ENCODE measurements at places on chromosomes 2 and 18.

DNA sequence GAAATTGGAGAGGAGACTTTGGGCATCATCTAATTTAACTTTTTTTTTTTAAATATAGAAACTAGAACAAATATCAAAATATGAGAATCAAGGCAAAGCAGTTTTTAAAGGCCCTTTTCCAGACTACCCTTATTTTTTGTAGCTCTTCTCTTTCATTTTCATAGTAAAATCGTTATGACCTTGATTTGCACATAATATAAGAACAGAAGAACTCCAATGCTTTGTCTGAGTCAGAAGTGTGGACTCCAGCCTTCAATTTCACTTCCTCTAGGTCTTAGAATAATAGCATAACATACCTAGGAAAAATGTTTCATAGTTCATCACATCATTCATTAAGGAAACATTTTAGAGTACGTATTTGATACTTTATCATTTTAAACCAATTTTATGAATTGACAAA, 74.4 kb downstream of the ANKRD12 start:
- no peak for DNase-seq

GRCh38 chr18:78679613-78680260, 299.9 kb upstream of the SALL3 start:
- DNase-seq = no peak

GRCh38 chr18:55982992-55983391, 395.0 kb upstream of the TCF4 start:
- DNase-seq = peak; percentile 1

DNA sequence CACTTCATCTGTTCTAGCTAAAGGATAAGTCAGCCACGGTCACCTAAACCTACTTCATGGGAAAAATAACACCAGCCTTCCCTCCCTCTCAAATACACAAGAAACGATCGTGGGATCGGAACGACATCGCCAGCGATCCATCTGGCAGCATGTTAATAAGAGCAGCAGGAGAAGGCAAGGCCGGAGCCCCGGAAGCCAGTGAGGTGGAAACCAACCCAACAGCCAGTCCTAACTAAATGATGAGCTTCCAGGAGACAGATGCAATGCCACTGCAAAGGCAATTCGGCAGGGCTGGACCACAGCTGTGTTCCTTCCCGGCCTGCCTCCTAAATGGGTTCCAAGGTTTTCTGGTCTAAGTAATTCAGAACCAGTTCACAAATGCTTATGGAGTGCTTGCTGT, 117.5 kb downstream of the TMEM163 start:
- no peak for DNase-seq

GRCh38 chr2:72112981-72113846, 34.4 kb downstream of the CYP26B1 start:
- DNase-seq = no peak

DNA sequence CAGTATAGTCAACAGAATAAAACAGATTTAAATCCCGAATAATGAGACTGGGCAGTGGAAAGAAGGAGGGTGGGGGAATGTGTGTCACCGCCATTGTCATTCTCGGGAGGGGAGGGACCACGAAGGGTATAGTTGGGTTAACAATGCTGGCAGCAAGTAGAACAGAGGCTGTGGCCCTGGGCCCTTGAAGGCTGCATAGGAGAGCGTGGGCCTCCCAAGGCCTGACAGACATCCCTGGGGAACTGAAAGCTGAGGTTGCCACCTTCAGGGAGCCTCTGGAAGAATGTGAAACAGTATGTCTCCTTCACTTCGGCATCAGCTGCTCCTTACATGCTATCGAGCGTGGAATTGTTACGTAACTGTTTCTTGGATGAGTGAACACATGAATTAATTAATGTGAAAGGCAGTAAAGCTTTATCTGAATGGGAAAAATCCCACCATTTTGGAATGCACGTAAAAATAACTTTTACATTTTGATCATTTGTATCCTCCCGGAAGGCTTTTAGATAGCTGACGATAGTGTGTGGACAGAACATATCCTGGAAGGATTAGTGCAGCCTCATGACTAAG, 92.8 kb upstream of the TTC39C start:
- DNase-seq = no peak

DNA sequence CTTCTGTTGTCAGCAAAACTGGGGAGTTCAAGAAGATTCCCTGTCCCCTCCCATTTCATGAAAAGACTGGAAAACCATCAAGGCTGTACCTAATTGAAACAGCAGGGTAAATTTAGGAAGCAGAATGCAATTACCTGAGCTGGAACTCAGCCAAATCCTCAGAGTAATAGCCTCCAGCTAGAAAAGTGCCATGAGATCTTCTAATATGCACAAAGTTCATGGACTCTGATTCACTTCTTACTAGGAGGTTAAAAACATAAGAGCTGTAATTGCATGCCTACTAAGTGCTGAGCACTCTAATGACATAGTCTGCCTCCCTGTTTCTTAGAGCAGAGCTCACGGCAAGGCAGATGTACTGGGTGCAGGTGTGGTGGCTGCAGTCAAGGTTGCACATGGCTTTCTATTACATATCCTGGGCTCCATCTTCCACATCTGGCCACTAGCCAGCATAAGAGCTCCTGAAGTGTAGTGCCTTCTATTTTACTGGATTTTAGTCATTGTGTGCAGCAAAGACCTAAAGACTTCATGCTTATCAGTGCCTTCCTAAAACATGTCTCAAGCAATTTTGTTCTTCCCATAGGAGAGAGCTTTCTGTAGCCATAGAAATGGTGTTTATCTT, 341.7 kb downstream of the PTPRM start:
- no peak for DNase-seq

DNA sequence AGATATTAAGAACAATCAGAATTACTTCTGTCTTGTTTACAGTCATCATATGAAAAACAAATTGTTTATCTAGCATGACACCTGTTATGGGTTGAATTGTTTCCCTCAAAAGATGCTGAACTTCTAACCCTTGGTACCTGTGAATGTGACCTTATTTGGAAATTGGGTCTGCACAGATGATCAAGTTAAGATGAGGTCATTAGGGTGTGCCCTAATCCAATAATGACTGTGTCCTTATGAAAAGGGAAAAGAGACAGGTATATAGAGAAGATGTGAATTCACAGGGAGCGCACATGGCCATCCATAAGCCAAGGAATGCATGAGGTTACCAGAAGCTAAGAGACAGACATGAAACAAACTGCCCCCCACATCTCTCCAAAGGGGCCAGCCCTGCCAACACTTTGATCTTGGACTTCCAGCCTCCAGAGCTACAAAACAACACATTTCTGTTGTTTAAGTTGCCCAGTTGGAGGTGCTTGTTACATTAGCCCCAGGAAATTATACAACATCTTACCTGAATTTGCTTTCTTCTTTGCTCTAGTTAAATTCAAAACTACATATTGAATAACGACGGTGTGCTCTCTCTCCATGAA, 2.3 kb upstream of the HPCAL1 start:
- no peak for DNase-seq

- DNase-seq = peak; percentile 33
Observed at GRCh38 chr2:85540133-85540648, 1.2 kb downstream of the MAT2A start.

- DNase-seq = no peak
Observed at GRCh38 chr18:48796491-48797205, 154.1 kb downstream of the SMAD7 start.

DNA sequence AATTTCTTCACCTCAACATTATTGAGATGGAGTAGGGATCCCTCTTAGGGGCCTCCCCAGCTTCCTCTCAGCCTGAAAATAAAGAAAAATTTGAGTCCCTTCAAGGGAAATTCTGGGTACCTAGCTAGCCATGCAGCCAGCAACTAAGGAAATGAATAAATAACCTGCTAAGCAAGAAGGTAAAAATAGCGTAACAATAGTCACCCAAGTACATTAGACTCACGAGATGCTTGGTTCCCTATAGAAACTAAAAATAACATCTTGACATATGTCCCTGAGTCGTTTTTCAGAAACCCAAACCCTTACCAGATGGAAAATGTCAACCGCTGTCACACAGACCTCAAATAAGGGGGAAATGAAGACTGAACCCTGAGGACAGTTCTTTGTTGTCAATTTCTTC, 51.9 kb downstream of the CACNB4 start:
- no peak for DNase-seq

GRCh38 chr2:191797942-191798876, 48.7 kb downstream of the CAVIN2 start:
- no peak for DNase-seq

GRCh38 chr2:19802086-19802841, 99.5 kb downstream of the TTC32 start:
- DNase-seq = peak; percentile 35

DNA sequence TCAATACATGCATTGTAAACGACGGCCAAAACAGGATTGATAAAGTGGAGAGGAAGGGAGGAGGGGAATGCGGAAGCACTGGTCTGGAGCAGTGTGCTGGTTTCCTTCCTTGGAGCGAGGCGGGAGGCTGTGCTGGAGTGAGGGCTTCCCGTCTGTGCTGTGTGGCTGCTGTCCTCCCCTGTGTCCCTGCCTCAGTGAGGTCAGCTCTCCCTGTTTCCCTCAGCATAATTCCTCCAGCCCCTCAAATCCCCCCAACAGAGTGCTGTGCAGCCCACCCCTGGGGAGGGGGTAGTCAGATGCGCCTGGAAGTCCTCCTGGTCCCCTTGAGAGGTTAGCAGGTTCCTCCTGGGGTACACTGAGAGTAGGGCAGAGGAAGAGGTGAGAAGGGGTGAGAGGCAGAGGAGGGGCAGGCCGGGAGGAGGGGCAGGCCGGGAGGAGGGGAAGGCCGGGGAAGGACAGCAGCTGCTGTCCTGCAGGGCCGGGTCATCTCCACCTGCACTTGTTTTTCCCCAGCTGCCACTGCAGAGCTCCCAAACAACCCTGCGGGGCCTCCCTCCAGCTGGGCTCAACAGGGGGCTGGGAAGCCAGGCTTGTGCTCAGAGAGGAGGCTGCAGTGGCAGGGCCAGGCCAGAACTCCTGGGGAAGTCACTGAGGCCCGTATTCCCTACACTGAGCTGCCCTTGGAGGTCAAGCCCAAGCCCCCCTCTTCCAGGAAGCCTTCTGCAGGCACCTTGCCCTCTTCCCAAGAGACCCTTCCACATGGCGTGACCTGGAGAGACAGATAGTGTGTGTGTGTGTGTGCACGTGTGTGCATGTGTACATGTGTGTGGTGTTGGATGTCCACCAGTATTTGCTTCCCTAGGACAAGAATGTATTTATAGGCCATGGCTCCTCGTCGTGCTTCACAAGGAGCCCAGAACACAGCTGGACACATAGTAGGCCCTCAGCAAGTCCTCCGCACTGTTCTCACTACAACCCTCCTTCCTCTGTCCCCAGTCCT, 13.2 kb upstream of the ATP6V1B1 start:
- DNase-seq = no peak

- peak; percentile 41 for DNase-seq
Observed at GRCh38 chr2:39845460-39846146, 66.5 kb upstream of the THUMPD2 start.

- DNase-seq = no peak
Observed at GRCh38 chr2:27652790-27653189, 10.6 kb downstream of the SUPT7L start.

GRCh38 chr2:220491670-220492069, 864.2 kb downstream of the SLC4A3 start:
- DNase-seq = no peak

GRCh38 chr2:1642993-1643619, 101.2 kb downstream of the PXDN start:
- DNase-seq = no peak

DNA sequence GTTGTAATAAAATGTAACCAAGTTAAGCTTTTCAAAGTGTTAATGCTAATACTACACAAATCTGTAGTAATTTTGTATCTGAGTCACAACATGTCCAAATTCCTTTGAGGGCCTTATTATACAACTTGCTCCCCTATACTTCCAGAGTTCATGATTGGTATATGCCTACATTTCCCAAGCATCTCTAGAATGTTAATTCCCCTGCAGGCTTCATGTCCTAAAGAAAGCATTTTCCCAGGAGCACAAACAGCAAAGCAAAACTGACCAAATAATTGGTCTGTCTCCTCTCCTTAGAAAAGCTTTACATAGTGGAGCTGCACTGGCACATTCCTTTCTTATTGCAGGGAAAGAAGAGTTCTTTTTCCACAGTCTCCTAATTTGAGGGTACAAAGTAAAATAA, 3.7 kb downstream of the ALS2 start:
- DNase-seq = no peak

DNA sequence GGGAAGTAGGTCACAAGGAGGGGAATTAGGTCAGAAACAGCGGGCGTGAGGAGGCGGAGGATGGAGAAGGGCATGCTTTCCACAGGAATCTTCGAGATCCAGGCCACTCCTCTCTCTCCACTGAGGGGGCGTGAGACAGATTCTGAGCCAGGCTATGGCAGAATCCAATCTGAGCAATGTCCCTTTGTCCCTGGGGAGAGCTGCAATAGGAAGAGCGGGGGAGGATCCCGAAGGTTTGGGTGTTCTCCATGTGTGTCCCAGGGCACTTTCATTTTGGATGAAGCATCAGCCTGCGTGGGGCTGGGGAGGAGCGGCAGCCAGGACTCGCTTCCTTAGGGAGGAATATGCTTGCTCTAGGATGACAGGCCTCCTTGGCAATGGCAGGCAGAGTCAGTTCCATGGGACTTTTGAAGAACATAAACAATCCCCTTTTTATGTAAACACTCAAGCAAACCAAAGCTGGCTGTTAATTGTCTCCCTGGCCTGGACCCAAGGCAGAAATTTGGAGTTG, 84.0 kb downstream of the LIPG start:
- DNase-seq = peak; percentile 39

DNA sequence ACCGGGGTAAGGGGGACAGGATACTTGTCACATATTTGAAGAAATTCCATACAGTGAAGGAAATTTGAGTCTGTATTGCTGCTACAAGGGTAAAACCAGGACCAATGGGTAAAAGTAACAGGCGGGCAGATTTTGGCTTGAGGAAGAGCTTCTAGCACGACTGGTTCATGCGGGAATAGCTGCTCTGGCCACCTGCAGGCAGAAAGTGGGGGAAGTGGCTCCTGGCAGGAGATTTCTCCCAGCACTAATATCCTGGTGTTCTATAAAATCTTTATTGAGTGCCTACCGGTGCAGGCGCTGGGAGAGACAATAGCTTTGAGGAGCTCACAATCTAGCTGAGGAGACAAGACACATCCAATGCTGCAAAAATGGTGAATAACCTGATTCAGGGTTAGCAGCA, 198.5 kb downstream of the LOXHD1 start:
- DNase-seq = no peak

DNA sequence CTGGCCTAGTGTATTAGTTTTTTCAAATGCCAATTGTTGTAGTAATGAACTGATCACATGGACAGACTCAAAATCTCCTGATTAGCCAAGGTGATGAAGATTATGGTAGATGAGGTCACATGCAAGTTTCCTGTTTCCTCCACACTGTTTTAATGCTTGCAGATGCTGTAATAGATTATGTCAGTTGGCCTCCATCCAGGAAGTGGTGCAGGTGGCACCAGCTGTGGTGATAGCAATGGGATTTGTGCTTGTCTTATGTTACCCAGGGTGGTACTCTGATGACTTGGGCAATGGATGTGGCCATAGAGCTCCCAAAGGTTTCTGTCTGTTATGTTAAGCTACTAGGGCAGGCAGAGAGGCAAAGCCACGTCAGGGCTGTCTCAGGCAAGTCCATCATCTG, 332.9 kb upstream of the DDX18 start:
- no peak for DNase-seq

- no peak for DNase-seq
Observed at GRCh38 chr2:217739741-217740140, 263.1 kb downstream of the TNS1 start.
